Renal cortical epithelial cell (primary cell): ENCODE measurements at places on chromosomes 4 and X. TPM values are rescaled to one million over a fixed set of nuclear protein-coding genes. Genes with fewer than 3 reads are reported as not detected.

Gene DCLK2
- total RNA-seq = 2.7 and 6.4 TPM in 2 replicates

Gene DSPP
- total RNA-seq = not detected in 2 replicates

Gene ETDA
- not detected in 2 replicates for total RNA-seq

Gene MAGEB6B
- not detected in 2 replicates for total RNA-seq

Gene HSFX1
- total RNA-seq = 0.35 and 2.2 TPM in 2 replicates

Gene FDCSP
- not detected in 2 replicates for total RNA-seq

Gene GAGE12F
- total RNA-seq = not detected in 2 replicates

Gene ZFYVE28
- 3.0 and 9.2 TPM in 2 replicates for total RNA-seq

Gene UGT2B10
- not detected in 2 replicates for total RNA-seq

Gene CYBB
- 0.15 and 0.17 TPM in 2 replicates for total RNA-seq

Gene PRRG1
- 46.0 and 83.3 TPM in 2 replicates for total RNA-seq

Gene CT45A2
- total RNA-seq = not detected in 2 replicates

Gene FOXR2
- total RNA-seq = not detected in 2 replicates

Gene SHROOM4
- total RNA-seq = 4.9 and 12.7 TPM in 2 replicates

Gene NAA11
- total RNA-seq = not detected in 2 replicates

Gene USP26
- not detected in 2 replicates for total RNA-seq

Gene SMIM10
- 0.99 TPM in 1 of 2 replicates, not detected in the other for total RNA-seq

Gene STOX2
- total RNA-seq = 4.5 and 16.4 TPM in 2 replicates

Gene CSAG1
- not detected in 2 replicates for total RNA-seq

Gene HTN1
- not detected in 2 replicates for total RNA-seq

Gene CCDC120
- 1.9 and 5.5 TPM in 2 replicates for total RNA-seq

Gene SYTL5
- under 0.01 and 2.4 TPM in 2 replicates for total RNA-seq

Gene LARP1B
- 40.1 and 48.5 TPM in 2 replicates for total RNA-seq

Gene SOD3
- total RNA-seq = 1.9 and 21.1 TPM in 2 replicates

Gene DMRTC1
- total RNA-seq = 0.15 TPM in 1 of 2 replicates, not detected in the other

Gene SHOX
- total RNA-seq = not detected in 2 replicates

Gene HPGDS
- total RNA-seq = not detected in 2 replicates

Gene CCDC158
- 1.7 and 3.8 TPM in 2 replicates for total RNA-seq

Gene MSX1
- 0.15 and 0.69 TPM in 2 replicates for total RNA-seq

Gene CTAG2
- total RNA-seq = not detected in 2 replicates

Gene LRRC66
- 0.55 TPM in 1 of 2 replicates, not detected in the other for total RNA-seq

Gene ETNPPL
- not detected in 2 replicates for total RNA-seq

Gene VCX
- total RNA-seq = not detected in 2 replicates

Gene NOP14
- total RNA-seq = 15.5 and 30.5 TPM in 2 replicates

Gene GYPA
- not detected in 2 replicates for total RNA-seq

Gene SPANXB1
- not detected in 2 replicates for total RNA-seq

Gene MGARP
- total RNA-seq = 2.3 and 2.6 TPM in 2 replicates

Gene DOK7
- 10.7 and 24.7 TPM in 2 replicates for total RNA-seq

Gene GRPR
- total RNA-seq = 0.10 and 0.17 TPM in 2 replicates

Gene HMGB3
- 16.5 and 31.6 TPM in 2 replicates for total RNA-seq

Gene SAT1
- 569 and 976 TPM in 2 replicates for total RNA-seq

Gene GALNTL6
- total RNA-seq = not detected in 2 replicates

Gene ETDB
- total RNA-seq = not detected in 2 replicates

Gene TMPRSS11D
- not detected in 2 replicates for total RNA-seq

Gene NAA10
- 51.8 and 52.8 TPM in 2 replicates for total RNA-seq
